Foreskin keratinocyte (primary cell): ENCODE measurements at places on chromosomes 7 and 10.
A peak's percentile ranks its signal among the peaks of the same experiment; 100 is the strongest.

DNA sequence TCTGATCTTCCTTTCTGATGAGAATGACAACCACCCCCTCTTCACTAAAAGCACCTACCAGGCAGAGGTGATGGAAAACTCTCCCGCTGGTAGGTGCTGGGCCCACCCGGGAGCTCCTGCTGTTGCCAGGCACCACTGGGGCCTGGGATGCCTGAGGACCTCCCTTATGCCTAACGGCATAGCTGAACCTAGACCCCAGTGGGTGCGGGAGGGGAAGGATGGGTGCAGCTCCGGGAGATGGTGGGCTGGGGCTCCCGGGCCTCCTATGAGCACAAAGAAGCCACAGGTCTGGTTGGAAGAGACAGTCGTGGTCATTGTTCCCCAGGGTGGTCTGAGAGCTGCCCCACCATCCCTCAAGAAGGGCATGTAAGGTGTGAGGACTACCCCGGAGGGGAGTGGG, 15.6 kb upstream of the VSIR start:
- no peak for DNase-seq

DNA sequence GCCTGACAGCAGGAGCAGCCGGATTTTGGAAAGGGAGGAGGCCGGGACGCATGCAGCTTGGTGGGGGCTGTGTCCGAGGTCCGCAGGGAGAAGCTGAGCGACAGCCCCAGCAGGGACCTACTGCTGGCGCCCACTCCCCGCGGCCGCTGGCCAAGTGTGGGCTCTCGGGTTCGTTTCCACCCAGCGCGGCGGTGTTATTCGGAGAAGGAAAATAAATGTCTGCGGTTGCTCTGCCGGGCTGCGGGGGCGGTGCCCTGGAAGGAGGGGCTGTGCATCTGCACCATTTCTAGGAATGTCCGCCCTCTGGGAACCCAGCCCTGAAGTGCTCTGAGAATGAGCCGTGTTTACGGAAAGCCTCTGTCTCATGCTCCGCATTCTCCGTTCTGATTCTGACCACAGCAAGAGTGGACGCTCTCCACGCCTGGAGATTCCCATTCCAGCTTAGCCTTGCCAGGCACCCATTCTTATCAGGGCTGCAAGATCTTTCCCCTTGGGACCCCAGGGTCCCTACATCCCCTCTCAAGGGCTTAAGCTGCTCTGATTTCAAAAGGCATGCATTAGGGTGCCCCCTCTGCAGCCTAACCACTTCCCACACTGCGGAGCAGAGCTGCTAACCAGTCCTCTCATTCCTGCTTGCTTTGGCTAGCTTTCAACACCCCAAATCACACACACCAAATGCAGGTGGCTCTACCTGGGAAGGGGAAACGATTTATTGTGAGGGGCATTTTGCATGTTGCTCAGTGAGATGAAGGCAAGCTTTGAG, 256.6 kb upstream of the GLI3 start:
- peak; percentile 72 for DNase-seq

- no peak for DNase-seq
Observed at GRCh38 chr7:133036289-133036688, 45.6 kb downstream of the CHCHD3 start.

GRCh38 chr7:131544449-131545301, 11.8 kb downstream of the PODXL start:
- DNase-seq, result no peak

- peak; percentile 54 for DNase-seq
Observed at GRCh38 chr10:55476129-55476528, 675.1 kb upstream of the PCDH15 start.

DNA sequence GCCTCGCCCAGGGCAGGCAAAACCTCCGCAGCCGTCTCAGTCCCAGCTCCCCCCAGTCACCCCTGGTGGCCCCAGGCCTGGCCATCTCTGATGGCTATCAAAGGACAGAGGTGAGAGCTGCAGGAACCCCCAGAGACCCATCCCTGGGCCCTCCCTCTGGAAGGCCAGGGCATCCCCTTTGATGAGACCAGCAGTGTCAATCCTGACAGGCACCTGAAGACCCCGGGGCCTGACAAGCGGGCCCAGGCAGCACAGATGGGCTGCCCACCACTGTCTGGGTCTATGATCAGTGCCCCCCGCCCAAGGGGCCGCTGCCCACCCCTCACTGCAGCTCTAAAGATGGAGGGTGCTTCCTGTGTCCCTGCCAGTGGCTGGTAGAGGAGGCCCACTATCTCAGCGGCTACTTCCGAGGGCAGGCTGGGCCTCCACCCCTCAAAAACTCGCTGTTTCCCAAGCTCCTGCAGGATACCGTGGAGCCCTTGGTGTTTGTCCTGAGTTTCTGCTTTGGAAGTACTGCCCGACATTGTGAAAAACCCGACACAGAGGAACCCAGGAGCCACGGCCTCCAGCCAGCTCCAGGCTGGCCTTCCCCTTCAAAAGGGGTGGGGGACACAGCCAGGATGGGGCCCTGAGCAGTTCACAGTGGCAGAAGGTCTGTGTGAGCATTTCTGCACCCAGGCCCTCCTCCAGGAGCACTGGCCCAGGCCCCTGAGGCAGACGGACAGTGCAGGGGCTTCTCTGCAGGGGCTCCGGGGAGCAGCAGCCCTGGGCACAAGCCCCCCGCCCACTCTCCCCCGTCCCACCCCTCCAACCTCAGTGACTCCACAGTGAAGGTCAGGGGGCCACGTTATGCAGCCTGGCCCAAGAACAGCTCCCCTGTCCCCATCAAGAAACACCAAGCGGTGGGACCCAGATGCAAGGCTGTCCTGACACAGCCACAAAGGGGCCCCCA, 99.2 kb downstream of the PDGFA start:
- no peak for DNase-seq

GRCh38 chr10:37732685-37733084, 124.7 kb downstream of the ZNF248 start:
- DNase-seq, result no peak
